Activated CD8-positive, alpha-beta memory T cell treated with anti-CD3 and anti-CD28 coated beads for 4 hours (primary cell): ENCODE measurements at places on chromosomes 3 and 15.
A peak's percentile ranks its signal among the peaks of the same experiment; 100 is the strongest.

GRCh38 chr15:36888011-36888992 is 212.0 kb downstream of the MEIS2 start:
- DNase-seq, result no peak

DNA sequence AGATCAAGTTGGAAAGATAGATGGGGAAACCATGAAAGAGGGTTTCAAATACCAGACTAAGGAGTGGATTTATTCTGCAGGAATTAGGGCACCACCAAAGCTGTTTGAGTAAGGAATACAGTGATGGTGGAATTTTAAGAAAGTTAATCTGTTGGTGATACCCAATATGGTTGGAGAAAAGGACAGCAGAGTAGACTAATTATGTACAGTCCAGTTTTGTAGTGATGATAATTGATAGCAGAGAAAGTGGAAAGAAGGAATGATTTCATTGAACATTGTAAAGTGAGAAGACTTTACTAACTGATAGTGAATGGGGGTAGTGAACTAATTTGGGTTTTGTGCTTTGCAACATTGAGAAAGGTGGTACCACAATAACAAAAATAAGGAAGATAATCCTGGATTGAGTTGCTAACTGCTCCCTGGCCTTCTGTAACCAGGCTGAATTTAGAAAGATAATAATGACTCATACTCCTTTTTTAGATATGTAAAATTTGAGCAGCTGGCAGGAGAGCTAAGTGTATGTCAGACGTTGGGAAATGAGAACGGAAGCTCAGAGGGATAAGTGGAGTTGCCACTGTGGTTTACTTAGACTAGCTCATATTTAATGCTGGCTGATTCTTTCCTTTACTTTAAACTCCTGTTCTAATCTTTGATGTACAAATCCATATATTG is 16.9 kb downstream of the TCAIM start:
- no peak for DNase-seq

- no peak for DNase-seq
These were observed 4.2 kb downstream of the RAP2B start for GRCh38 chr3:153166206-153166605.

- DNase-seq, result no peak
These were observed 5.7 kb upstream of the EXOG start for GRCh38 chr3:38490281-38491030.

GRCh38 chr15:59304807-59305206 is 67.9 kb downstream of the MYO1E start:
- no peak for DNase-seq

- no peak for DNase-seq
These were observed 43.6 kb upstream of the TNIK start for GRCh38 chr3:171503817-171504216.

DNA sequence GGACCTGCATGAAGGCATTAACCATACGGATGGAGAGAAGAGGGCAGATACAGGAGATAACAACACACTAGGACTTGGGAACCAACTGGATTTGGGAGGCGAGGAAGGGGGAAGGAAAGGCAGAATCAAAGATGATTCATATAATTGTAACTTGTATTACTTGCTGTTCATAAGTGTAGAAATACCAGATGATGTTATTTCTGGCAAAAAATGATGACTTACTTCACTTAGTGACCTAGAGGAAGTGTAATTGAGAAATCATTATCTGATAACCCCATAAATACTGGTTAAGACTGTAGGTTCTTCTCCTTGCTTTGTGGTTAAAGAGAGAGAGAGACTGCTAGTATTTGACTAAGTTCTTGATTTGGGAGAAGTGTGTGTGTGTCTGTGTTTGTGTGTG is 50.5 kb upstream of the GK5 start:
- no peak for DNase-seq

GRCh38 chr3:13120928-13121552 is 47.8 kb upstream of the IQSEC1 start:
- DNase-seq, result no peak

- DNase-seq, result no peak
These were observed 108.1 kb downstream of the PGPEP1L start for GRCh38 chr15:98899272-98900021.

- DNase-seq, result no peak
These were observed 651.6 kb downstream of the NTRK3 start for GRCh38 chr15:87604857-87605446.

DNA sequence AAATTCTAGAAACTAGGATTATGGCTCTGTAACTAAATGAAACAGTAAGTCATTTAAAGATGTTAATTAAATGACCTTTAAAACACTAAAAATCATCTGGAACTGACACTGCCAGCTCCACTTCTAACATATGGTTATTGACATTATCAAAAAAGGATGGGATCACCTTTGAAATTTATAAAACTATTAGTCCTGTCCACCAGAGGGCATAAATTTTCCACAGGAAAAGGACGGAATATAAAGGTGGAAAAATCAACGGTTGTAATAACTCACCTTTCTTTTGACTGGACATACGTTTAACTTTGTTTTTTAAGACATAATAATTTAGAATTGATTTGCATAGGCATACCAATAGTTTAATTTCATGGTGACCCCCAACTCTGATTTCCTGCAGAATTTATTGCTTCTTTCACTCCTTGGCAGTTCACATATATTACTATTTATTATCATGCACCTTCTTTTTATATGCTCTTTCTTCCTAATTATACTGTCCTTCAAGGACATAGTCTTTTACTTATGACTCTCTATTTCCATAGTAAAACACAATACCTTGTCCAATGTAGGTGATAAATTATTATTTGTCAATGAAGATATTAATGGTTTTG is 345.7 kb downstream of the CADM2 start:
- no peak for DNase-seq

GRCh38 chr15:77087213-77087612 is 16.3 kb upstream of the TSPAN3 start:
- no peak for DNase-seq

DNA sequence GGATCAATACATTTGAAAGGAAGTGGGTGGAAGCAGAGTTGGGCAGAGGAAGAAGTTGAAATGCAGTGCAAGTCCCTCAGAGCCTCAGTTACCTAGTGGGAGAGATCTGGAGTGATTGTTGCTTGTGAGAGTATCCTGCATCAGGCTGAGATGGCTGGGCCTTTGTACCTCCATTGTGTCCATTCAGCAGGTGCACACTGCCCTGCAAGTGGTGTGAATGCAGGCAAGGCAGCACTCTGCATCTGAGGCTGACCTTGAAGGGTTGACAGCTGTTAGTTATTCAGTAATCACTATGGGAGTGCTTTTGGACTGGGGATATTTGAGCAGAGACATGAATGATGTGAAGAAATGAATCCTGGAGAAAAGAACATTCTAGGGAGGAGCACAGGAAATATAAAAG is 25.2 kb downstream of the ATP6V1A start:
- DNase-seq, result no peak

DNA sequence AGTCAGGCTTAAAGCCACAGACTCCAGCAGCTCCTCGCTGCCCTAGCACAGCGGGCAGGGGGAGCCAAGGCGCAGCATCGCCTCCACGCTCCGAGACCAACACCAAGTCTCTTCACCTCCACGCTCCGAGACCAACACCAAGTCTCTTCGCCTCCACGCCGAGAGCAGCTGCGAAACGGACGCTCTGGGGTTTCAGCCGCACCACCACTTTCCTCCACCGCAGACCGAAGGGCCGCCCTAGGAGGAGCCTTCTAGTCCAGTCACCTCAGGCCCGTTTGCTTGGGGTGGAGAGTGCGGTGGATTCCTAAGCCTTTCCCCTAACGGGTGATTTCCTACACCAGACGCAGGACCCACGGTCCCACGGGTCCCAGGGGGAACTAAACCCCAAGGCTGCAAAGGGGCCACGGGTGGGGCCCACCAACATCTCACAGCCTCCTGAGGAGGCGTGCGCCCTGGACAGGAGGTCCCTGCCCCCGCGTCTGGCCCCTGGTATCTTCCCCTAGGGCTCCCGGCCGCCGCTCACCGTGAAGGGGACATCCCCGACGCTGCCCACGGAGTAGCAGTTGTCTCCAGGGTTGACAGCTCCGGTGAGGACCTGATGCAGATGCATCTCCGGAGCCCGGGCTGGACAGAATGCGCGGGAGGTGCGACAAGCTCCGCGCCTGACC is 501 bp downstream of the DMXL2 start:
- peak; percentile 1 for DNase-seq

GRCh38 chr15:74960995-74961588 is 4.5 kb upstream of the RPP25 start:
- DNase-seq, result no peak

DNA sequence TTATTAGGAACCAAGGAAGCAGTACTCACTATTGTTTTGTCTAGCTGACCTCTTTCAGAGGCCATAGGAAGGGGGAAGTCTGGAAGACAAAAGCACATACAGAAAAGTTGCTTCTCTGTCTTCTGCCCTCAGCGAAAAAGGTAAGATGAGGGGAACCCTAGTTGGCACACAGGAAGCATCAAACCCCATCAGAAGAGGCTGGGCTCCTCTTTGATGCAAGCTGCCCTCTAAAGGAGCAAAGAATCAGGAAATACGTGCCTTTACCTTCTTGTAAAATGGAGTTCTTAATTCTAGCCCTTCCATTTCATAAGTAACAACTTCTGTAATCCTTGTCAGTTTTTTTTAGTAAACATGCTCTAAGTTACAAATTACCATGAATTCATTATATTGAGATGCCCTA is 12.5 kb downstream of the SPINK8 start:
- DNase-seq, result no peak

- no peak for DNase-seq
These were observed 41.0 kb downstream of the OCA2 start for GRCh38 chr15:28058082-28058481.

GRCh38 chr3:56902468-56903160 is 100.9 kb upstream of the ARHGEF3 start:
- DNase-seq, result no peak

- DNase-seq, result no peak
These were observed 38.8 kb upstream of the ZNF445 start for GRCh38 chr3:44516230-44516629.

DNA sequence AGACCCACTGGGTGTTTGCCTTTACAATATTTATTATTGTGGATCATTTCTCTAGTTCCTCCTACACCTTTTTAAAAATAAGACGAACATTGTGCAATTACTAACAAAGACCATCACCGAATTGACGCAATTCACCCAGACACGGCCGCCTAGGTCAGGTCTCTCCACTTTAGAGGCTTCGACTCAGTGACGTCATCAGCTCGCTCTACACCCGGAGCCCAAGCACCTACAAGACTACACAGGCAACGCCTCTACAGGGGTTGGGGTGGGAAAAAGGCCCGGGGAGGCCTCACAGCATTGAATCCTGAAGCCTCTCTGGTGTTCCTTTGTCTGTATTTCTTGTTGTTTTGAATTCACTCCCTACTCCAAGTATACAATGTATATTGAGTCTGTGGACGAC is 16.6 kb downstream of the ZIC4 start:
- DNase-seq, result no peak

- DNase-seq, result no peak
These were observed 293.7 kb upstream of the GADL1 start for GRCh38 chr3:31188112-31188511.

DNA sequence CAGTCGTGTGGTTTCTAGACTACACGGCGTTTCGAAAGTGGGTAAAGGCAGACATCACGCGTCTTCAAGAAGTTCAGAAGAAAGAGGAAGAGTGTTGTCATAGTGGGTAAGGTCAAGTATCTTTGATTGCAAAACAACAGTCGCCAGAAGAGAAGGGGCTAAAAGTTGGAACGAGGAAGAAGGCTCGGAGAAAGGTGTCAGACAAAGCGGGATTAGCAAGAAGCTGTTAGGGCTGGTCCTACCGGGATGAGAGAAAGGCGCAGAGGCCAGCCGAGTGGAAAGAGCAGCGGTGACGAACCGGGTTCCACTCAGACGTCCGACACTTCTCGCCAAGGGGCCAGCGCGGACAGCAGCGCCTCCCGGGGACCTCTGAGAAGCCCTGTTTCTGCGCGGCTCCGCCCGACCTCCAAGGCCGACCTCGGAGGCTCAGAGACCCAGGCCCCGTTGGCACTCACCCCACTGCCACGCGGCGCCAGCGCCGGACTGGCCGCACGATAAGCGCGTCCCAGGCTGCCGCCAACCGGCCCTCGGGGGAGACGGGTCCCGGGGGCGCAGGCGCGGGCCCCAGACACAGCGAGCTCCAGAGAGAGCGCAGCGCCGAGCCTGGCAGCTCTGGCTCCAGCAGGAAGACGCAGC is 436 bp downstream of the ADPGK start:
- DNase-seq, result no peak

GRCh38 chr3:170690661-170690981 is 104.7 kb upstream of the SLC7A14 start:
- no peak for DNase-seq

- DNase-seq, result no peak
These were observed 165.6 kb downstream of the APBA2 start for GRCh38 chr15:29051422-29051821.

DNA sequence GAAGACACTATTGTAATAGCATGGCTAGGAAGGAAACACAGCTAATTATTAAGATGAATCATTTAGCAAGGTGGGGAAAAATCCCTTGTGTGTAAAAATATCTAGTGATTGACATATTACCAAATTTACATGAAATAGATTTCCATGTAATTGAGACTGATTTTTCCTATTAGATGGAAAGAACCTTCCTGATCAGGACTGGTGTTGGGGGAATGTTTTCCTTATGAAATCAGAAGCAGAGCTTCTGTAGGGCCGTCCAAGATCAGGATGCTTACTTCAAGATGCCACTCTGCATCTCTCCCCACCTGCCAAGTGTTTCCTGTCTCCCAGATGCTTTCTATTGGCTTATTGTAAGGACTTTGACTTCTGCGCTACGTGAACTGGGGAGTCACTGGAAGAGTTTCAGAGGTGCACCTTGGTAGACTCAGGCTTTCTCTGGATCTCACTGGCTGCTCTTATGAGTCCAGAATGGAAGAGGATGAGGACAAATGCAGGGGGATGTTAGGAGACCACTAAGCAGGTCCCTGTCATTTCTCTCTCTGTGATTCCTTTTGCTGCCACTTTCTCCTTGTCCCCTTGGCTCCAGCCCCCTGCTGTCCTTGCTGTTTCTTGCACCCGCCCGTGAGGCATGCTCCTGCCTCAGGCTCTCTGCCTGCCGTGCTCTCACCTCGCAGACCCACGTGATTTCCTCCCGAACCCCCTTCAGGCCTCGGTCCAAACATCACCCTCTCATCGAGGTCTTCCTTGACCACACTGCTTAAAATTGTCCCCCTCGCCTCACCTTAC is 30.1 kb downstream of the BTD start:
- DNase-seq, result no peak

DNA sequence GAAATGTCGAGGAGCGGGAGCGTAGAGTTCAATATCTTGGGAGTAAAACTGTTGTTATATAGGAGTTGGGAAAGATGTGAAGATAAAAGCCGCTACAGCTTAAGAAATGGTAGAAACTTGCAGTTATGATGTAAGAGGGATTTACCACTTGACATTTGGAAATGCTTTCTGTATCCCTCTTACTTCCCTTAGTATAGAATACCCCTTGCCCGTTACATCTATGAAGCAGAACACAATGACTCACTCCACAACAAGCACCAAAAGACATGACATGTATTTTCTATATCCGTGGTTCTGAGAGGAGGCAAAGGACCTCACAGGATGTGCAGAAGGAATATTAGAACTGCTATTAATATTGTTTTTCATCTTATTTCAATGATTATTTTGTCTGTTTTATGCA is 254.2 kb upstream of the NR2F2 start:
- no peak for DNase-seq

- DNase-seq, result no peak
These were observed 29.0 kb upstream of the ZMAT3 start for GRCh38 chr3:179100652-179101051.
